ENCODE measurements at places on chromosomes 3 and 15.

DNA sequence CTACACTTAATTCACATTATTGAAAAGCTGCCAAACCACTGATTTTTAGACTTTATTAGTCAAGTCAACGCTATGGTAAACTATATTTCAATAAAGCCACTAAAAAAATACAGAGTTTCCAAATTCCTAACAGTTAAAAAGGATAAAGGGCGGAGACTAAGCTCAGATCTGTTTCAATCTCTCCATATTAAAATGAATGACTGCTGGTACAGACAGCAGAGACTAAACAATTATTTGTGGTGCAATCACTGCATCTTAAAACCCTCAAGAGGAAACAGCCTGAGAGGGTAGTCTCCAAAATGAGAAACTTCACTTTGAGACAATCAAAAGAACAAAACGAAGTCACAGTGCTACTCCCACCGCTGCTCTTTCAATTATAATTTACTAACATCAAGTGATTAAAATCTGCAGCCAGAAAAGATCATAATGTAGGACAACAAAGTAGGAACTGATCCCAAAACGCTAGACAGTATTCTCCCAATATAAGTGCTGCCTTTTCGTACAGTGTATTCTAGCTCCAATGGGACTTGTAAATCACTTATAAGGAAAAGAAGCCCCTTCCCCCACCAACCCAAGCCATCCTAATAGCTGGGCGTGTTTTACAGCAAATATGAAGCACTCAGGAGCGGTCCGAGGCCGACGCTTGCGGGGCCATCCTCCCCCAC, 1.2 kb downstream of the UBP1 start:
- DNase-seq: peak; percentile 20

GRCh38 chr3:66021731-66022131, 17.0 kb downstream of the MAGI1 start:
- DNase-seq: no peak

GRCh38 chr3:23161896-23162570, 41.1 kb upstream of the UBE2E2 start:
- DNase-seq: no peak

- DNase-seq: no peak
Observed at GRCh38 chr3:33737146-33737545, 19.1 kb upstream of the CLASP2 start.

- DNase-seq: no peak
Observed at GRCh38 chr15:27705056-27705455, 394.1 kb downstream of the OCA2 start.

GRCh38 chr3:123130079-123130750, 63.4 kb downstream of the PDIA5 start:
- no peak for DNase-seq

DNA sequence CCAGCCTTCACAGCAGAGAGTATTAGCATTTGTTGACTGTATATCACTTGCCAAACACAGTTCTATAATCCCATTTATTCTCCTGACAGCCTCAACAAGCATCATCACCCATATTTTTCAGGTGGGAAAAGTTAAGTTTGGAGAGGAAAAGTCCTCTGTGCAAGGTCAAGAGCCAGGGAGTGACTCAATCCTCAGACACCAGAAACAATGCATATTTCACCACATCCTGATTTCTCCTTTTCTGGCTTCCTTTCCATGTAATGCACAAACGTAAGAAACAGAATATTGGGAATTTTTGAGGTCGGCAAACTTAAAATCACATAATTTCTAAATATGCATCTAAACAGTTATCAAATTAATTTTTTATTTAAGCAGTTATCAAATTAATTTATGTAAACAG, 116.0 kb upstream of the GADL1 start:
- peak; percentile 85 for DNase-seq

DNA sequence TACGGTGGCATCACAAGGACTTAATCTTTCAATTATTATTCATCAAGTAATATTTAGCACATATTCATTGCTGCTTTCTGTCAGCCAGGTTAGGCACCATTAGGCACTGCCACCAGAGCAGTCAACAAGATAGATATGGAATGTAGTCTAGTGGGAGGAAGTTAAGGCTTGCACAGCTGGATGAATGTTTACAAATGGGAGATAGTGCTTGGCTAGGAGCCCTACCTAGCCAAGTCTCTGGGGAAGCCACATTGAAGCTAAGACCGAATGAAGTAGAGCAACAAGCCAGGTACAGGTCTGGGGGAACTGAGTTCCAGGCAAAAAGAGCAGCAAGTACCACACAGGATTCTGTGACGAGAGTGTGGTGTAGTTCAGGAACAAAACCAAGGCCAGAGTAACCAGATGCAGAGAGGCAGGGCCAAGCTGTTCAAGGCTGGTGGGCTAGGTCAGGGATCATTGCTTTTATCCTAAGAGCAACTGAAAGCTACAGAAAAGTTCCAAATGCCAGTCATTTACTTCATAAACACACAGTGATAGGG, 33.4 kb upstream of the SCAANT1 start:
- peak; percentile 14 for DNase-seq

- no peak for DNase-seq
Observed at GRCh38 chr3:166527325-166527724, 690.1 kb upstream of the BCHE start.

DNA sequence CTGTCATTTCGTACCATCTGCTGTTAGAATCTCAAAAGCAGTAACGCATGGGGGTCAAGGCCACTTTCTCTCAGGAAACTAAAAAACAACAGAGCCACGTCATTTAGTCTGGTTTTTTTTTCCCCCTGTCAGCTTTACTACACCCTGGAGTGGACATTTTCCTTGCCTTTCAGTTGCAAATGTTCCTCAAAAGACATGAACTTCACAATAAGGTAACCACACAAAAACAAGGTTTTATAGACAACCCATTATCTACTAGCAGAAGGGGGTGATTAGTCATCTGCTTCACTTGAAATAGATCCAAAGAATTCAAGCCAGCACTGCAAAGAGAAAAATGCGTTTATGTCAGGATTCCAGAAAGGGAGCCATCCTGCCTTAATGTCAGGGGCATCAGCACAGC, 171.8 kb upstream of the CDIN1 start:
- DNase-seq: peak; percentile 78

GRCh38 chr15:90782442-90782841, 65.3 kb downstream of the BLM start:
- no peak for DNase-seq

GRCh38 chr15:51229907-51230330, 108.5 kb downstream of the CYP19A1 start:
- DNase-seq: peak; percentile 56

- DNase-seq: peak; percentile 71
Observed at GRCh38 chr3:42262525-42262924, 3.5 kb downstream of the CCK start.

DNA sequence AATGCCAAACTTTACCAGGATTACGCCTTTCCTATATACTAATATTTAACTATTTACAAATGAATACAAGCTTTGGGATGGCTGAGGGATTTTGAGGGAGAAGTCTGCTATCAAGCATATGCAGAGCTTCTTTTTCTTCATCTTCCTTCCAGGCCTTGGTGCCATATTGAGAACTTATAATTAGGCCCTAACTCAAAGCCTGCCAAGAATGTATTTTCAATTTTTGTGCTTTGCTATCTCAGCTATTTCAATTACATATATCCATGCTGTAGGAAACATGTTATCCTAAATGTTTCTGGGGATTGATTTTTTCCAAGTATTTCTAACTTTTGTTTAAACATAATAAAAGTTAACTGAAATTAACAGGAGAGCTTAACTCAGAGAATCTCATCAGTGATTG, 425.0 kb upstream of the GRM7 start:
- no peak for DNase-seq

DNA sequence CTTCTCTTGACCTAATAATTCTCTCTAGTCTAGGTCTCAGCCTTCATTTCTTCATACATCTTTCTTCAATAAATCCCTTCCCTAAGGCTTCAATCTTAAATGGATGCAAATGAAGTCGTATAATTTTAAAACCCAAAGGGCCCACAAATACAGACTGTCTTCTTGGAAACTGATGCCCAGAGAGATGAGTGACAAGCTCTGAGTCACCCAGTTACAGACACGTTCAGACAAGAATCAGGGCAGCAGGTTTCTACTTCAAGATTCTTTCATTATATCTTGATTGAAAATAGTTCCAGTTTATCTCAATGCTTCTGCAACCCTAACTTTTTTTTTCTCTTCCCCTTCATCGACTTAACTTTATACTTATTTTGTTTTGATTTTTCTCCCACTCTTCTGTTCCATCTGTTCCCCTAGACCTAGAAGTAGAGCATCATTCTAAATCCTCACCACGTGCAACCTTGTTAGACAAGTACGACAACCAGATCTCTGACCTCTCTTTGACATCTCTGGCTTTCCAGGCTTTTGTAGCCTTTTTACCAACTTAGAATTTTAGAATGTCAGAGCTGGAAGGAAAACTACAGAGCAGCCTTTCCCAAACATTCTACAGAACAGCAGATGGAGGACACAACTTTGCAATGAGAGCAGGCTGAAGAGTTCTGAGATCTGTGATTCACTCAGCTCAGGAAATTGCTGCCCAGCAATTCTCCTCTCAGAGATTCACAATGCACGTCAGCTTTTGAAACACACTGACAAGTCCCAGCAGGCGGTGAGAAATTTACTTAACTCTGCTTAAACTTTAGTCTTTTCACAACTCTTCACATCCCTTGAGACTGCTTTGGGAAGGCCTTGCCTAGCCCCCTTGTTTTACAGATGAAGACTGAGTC, 25.3 kb downstream of the NCEH1 start:
- DNase-seq: peak; percentile 56

DNA sequence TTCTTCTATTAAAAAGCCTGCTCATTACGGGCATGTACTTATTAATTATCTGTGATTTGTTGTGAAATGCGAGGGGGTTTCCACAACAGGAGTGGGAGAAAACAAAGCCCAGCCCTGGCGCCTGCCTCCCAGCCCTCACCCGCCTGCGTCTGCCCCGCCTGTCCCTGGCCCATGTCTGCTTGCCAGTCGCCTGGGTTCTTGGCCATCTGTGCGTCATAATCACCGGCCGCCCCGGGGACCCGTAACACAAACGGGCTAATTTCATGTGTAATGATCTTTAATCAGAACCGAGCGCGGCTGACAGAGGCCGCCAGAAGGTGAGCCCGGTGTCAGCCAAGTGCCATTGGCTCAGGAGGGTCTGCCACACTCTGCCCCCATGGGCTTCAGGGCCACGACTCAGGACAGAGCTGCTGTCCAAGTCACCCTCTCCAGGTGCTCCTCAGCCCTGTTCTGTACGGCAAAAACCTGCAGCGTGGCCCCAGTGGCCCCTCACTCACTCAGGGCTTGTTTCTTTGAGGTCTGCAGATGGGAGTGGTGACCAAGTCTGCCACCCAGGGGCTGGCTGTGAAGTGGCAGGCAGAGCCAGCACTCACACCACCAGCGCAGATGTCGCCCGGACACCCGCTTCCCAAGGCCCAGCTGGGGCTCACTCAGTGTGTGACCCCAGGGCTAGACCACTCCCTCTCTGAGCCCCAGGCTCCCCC, 28.8 kb upstream of the TMEM115 start:
- no peak for DNase-seq

DNA sequence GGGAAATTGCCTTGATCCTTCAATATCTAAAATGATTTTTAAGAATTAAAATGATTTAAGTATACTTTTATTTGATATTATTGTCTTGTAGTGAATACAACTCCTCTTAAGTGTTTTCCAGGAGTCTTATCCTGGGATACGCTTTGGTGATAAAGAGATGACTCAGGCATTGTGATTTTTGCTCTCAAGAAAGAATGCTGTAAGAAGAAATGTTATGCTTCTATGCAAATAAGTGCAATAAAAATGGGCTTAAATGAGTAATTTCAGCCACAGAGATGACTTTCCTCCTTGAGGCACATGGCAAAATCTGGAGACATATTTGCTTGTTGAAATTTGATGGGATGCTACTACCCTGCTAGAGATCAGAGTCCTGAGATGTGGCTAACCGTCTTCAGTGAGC, 358.6 kb upstream of the BCHE start:
- DNase-seq: no peak

DNA sequence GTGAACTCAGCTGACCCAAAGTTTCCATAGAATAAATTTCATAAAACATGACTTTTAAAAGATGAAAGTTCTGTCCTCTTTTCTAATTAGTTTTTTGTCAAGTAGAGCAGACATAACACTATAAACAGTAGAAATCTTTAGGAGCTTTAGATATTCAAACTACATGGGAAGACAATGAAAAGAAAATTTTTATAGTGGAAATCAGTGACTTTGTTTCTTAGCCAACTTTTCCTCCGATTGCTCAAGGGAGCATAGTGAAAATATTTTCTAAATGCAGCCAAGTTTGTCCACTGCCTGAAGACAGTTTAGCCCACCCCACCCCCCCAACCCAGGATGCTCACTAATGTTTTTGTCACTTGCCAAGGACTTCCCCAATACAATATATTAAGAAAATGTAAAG, 114.9 kb downstream of the PLD1 start:
- peak; percentile 29 for DNase-seq

DNA sequence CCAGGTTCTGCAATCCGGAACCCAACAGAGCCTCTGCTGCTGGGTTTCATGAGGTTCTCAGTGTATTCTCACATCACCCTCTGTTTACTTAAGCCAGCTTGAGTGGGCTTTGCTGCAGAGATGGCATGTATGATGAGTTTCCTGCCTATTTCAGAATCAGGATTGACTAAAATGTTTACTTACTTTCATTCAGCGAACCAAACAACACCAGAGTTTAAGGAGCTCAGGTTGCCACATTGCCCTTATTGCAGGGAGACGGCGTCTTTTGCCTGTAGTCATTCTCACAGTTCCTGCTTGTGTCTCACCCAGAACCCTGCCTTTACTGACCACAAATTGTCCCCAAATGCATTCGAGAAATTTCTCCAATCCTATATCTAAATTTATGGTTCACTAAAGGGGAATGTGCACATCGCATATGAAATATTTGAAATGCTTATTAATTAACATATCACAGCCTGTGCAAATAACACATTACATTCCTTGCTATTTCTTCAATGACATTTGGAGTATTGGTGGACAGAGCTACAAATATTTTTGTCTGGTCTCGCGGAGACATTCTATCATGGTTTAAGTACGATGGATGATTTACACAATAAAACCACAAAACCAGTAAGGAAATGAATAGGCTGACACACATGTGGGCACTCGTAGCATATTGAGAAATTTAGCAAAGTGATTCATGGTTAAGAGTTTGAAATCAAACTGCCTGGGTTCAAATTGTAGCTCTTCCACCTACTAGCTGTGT, 377.2 kb upstream of the CFAP20DC start:
- DNase-seq: peak; percentile 97

DNA sequence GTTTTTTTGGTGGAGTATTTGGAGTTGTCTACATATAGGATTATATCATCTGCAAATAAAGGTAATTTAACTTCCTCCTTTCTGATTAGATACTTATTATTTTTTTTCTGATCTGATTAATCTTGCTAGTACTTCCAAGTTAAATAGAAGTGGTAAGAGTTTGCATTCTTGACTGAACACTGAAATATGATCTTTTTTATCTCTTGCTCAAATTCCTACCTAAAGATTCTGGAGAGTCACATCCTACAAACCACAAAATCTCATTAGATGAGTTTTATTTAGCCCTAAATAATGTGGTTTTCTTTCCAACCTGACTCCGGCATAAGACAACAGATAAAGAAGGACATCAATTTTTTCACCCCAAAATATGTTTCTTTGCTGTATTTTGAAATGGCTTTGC, 977.9 kb upstream of the GBE1 start:
- DNase-seq: no peak

Measured in AG10803 (cell line).